Stimulated activated CD4-positive, alpha-beta T cell treated with anti-CD3 and anti-CD28 coated beads, Interleukin-15, amount 100 ng/mL, for 1 hour (primary cell): ENCODE measurements at places on chromosomes 1 and 21.

- no peak for DNase-seq
These were observed 311.5 kb upstream of the DEPDC1 start for GRCh38 chr1:68808351-68808750.

DNA sequence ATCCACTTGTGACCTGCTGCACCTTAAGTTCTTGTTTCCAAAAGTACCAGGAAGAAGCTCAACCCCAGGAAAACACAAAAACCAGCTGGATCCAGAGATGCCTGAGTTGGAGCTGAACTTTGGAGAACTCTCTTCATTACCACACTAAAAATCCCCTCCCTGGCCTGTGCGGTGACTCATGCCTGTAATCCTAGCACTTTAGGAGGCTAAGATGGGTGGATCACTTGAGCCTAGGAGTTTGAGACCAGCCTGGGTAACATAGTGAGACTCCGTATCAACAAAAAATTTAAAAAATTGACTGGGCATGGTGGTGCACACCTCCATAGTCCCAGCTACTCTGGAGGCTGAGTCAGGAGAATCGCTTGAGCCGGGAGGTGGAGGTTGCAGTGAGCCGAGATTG is 6.2 kb downstream of the MAP1LC3C start:
- DNase-seq: no peak

- no peak for DNase-seq
These were observed 264.5 kb upstream of the CAMK1G start for GRCh38 chr1:209319057-209319432.

DNA sequence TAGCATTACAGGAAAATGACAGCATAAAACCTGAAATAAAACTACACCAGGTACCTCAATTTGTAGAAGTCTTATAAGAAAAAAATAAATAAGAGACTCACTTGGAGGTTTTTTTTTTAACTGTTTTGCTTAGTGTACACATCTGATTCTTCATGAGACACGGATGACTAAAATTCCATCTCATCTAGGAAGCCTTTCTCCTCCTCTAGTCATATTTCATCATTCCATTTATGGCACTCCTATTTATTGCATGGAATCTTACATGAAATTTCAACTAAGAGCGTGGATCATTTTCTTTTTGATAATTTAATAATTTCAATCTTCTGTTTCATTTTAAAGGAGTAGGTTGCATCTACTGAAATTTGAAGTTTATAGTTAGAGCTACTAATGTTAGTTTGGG is 1.6 kb upstream of the PTGS2 start:
- no peak for DNase-seq

DNA sequence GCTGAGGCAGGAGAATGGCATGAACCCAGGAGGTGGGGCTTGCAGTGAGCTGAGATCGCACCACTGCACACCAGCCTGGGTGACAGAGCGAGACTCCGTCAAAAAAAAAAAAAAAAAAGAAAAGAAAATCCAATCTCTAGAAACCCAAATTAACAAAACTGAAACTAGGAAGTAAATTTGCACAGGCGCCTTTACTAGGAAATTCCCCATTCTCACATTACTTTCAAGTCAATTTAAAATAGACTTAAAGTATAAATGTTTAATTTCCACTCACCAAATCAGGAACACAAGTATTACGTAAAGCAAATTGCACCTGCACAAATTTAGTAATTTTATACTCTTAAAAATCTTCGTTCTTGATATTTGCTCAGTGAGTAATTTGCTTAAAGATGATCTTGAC is 67.8 kb upstream of the BCAR3 start:
- no peak for DNase-seq

GRCh38 chr1:178768423-178768822 is 43.4 kb downstream of the RALGPS2 start:
- no peak for DNase-seq

DNA sequence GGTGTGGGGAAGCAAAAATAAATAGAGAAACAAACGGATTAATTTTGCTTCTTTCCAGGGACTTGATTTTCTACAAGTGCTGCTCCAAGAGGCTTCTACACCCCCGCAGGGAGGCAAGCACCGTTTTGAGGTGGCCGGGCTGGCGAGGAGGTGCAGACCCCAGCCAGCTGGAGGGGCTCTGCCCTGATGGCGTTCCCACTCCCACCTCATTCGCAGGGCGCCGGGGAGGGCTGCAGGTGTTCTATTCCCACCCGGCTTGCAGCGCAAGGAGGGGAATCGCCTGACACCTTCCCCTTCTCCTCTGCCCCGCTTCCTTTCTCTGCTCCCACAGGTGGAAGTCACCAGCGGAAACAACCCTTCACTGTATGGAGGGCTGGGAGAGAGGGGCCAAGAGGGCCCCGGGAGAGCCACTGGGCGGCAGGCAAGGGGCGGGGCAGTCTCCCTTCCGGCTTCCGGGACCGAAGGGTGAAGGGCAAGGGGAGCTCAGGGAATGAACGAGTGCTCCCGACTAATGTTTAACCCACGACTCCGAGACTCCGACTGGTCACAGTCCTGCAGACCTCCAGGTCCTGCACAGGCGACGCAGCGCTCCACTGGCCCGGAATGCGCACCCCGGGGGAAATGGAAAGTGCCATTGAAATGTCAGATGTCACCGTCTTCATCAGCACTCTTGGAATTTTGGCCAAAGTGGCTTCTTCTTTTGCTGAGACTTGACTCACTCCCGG is 29.1 kb downstream of the TEX35 start:
- DNase-seq: no peak

- DNase-seq: no peak
These were observed 2.6 kb upstream of the RAB7B start for GRCh38 chr1:206005778-206006180.

DNA sequence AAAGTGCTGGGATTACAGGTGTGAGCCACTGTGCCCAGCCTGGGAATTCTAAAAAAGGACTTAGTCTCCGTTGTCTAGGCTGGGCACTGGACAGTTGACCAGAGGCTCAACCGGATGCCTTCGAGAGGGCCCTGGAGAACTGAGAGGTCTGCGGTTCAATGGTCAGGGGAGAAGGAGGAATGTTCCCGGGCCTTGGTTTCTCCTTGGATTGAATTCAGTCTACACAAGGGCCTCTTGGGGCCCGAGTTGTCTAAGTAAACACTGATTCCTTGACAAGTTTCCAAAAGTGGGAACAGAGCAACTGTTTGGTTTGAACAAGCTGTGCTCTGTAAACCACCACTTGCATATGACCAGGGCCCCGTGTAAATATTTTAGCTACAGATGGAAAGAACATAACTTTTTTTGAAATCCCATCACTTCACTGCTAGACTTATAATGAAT is 29.1 kb upstream of the CAPZB start:
- no peak for DNase-seq

DNA sequence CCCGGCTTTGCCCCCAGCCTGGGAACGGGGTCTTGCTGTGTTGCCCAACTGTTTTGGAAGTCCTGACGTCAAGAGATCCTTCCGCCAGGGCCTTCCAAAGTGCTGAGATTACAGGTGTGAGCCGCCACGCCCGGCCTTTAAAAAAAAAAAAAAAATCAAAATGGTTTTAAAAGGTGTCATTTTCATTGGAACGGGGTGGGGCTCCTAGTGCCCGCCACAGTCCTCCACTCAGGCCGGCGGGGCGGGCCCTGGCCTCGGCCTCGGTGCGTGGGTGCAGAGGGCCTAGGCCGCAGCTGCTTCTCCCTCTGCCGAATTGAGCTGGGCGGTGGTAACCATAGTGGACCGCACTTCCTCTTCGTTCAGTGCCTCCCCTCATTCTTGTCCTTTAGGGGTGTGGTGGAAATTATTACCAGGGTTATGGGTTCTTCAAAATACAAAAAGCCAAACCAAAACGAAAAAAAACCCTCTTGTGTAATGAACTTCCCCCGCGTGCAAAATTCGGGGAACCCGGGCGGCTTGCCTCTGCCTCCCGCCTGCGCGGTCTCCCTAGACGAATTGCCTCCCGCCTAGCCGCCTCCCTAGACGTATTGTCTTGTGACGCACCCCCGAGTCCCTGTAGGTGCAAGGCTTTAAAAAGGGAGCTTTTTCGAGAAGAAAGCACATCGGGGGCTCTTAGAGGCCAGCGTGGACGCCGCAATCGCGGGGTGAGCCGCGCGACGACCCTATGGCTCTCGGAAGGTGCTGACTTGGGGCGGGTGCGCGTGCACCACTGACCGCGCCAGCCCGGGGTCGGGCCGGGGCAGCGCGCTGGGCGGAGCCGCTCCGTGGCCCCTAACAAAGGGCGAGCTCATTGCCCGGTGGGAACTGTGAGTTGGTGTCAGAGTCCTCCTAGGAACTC is 10.5 kb upstream of the SPEN start:
- DNase-seq: peak; percentile 24

DNA sequence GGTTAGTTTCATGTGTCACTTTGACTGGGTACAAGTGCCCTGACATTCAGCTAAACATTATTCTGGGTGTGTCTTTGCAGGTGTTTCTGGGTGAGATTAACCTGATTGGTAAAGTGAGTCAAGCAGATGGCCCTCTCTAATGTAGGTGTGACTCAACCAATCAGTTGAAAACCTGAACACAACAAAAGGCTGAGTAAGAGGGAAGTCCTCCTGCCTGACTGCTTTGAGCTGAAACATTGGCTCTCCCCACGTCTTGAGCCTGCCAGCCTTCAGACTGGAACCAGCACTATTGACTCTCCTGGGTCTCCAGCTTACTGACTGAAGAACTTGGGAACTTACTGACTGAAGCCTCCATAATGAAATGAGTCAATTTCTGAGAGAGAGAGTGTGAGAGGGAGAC is 70.0 kb upstream of the C21orf91 start:
- no peak for DNase-seq

GRCh38 chr1:115555446-115555845 is 86.3 kb upstream of the VANGL1 start:
- DNase-seq: no peak

- no peak for DNase-seq
These were observed 174.3 kb upstream of the DUSP10 start for GRCh38 chr1:221916176-221916575.

- DNase-seq: no peak
These were observed 241.7 kb upstream of the RAB4A start for GRCh38 chr1:229028987-229029878.

DNA sequence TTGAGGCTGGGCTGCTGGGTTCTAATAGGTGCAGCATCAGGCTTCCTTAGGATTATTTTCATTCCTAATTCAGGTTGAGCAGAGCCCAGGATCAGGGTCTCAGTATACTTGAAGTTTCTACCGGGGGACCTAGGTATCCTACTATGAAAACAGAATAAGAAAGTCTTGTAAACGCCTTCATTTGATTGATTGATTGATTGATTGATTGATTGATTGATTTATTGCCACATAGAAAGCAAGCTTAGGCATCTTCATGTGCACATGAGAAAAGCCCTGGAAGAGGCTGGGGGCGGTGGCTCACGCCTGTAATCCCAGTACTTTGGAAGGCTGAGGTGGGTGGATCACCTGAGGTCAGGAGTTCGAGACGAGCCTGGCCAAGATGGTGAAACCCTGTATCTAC is 97.4 kb upstream of the BMP8A start:
- no peak for DNase-seq

DNA sequence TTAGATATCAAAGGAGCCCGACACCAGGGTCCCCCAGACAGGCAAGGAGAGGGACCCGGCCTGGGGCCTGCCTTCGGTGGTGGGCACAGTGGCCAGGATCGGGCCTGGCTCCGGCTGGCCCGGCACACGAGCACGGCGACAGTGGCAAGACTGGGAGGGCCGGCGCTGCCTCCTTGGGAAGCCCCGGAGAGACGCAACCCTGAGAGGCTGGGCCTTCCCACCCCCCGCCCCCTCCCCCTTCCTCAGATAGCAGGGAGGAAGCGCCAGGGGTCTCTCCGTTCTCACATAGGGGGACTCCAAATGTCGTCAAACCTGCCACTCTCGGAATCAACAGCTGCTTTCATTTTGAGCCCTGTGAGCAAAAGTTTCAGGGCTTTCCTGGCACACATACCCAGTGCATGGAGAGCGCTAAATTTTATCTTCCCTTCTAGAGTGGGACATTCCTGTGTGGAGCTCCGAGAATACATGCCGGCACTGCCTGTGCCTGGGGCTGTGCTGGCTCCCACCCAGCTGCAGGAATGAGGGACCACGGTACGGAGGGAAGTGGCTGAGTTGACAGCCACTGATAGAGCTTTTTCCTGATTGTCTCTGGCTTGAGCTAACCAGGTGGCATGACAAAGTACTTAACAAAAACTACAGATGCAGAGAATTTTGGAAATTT is 62.4 kb downstream of the CD247 start:
- DNase-seq: peak; percentile 42

- no peak for DNase-seq
These were observed 944 bp downstream of the PLPPR5 start for GRCh38 chr1:99003581-99004253.

DNA sequence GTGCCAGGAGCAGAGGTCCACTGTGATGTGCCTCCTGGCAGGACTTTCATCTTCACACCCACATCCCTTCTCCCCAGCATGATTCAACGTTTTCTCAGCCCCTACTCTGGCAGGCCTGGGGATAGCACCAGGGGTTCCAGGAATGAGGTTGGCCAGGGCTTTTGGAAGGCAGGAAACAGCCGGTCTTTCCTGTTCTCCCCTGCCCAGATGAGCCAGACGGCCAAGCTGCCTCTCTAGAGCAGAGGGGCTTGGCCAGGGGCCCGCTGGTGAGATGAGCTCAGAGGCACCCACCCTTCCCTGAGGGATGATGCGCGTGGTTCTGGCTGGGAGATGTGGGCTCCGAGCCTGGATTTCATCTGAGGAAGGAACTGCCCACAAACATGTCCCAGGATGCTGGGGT is 4.3 kb upstream of the MFAP2 start:
- DNase-seq: no peak

- no peak for DNase-seq
These were observed 785.1 kb downstream of the LTN1 start for GRCh38 chr21:28207436-28208173.

DNA sequence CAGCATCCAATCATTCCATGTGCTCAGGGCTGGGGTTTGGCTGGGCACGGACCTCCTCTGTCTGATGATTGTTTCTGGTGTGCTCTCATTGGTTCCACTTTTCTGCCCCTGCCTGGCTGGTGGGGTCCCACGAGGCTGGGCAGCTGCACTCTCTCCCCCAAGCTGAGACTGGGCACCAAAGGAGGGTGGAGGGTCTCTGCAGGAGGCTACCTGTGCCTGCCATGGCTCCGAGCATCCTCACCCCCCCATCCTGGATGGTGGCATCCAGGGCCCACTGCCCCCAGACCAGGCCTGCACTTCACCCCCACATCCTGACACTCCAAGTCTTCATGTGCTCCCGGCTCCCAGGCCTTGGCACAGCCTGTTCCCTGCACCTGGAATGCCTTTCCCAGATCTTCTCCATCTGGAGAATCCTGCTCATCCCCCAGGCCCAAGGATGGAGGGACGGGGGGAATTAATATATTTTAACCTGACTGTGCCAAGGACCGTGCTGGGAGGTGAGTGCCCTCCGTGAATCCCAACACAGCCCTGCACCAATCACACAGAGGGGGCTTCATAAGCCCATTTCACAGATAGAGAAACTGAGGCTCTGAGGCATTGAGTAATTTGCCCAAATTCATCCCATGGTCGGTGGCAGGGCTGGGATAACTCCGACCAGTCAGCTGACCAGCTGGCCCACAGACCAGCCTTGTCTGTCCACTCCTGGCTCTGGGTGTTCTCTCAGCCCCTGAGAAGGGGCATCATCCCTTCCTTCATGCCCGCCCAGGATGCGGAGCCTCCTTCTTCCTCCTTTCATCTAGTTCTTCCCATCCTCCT is 403.4 kb downstream of the MATN1 start:
- DNase-seq: no peak

- no peak for DNase-seq
These were observed 28.7 kb downstream of the FMO2 start for GRCh38 chr1:171213559-171214454.
